Uterus (tissue), 4 donors: ENCODE measurements at places on chromosomes 16 and 17. TPM values are rescaled to one million over a fixed set of nuclear protein-coding genes. Genes with fewer than 3 reads are reported as not detected.
A peak's percentile ranks its signal among the peaks of the same experiment; 100 is the strongest.

TEKT1 gene
- 2.4 TPM for total RNA-seq

GAN gene
- total RNA-seq, result 18.5 TPM

GRCh38 chr17:60600490-60601446 lies 775 bp downstream of the PPM1D start:
- H3K27ac ChIP-seq, result peak overlapping the region; percentile 100
- H3K36me3 ChIP-seq, result no peaks in the 10 kb centered on the region
- H3K4me3 ChIP-seq, result peak overlapping the region; percentile 98

DNA sequence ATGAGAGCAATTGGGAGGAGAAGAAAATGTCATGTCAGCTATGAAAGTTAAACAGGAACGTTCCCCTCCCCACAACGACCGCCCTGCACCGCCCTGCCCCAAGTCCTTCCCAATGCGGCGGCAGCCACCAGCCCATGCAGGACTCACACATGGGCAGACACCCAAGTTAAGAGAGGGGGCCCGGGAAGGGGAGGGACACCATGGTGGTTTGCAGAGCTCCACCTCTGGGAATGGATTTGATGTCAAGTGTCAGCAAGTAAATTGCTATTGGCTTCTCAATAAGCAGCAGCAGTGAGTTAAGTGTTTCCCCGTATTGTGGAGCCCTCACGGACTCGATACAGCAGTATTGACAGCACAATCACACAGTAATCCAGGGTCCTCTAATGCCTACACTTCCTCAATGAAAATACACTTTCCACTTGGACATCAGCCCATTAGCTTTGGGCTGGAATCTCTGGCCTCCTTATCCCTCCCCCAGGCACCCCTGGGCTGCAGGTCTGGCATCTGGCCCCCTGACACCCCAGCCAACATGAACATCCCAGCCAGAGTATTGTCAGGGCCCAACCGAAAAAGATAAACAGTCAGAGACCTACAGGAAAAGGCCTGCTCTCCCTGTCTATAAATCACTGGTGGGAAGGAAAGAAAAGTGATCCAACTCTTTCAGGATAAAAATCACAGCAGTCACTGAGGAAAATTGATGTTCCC lies 22.6 kb downstream of the ZFHX3 start:
- H3K36me3 ChIP-seq, result no peaks in the 10 kb centered on the region
- no peaks in the 10 kb centered on the region for H3K4me1 ChIP-seq
- peak overlapping the region; percentile 48 for H3K27ac ChIP-seq
- no peak overlapping the region for H3K4me3 ChIP-seq

RNF40 gene
- total RNA-seq, result 20.5 TPM

TEX14 gene
- total RNA-seq, result not detected

DNA sequence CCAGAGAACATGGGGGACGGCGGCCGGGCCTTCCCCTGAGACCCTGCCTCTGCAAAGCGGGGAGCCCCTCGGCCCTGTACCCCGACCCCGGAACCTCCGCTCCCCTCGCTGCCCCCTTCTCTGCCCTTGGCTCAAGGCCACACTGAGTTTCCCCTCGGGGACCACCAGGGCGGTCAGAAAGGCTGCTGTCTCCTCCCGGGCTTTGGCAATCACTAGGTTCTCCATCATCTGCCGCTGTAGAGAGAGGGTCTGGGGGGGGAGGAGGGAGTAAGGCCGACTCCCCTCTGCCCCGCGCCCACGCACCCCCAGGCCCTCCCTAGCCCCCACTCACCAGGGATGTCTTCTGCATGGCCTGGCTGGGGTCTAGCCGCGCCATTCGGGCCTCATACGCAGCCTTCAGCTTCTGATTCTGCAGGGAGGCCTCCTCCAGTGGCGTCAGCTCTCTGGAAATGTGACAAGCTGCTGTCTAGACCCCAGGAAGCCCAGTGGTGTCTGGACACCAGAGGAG lies 8.4 kb downstream of the VPS9D1 start:
- no peak overlapping the region for H3K27ac ChIP-seq
- no peak for DNase-seq
- H3K27me3 ChIP-seq, result no peaks in the 10 kb centered on the region
- H3K4me3 ChIP-seq, result no peak overlapping the region
- no peaks in the 10 kb centered on the region for H3K36me3 ChIP-seq

- no peaks in the 10 kb centered on the region for H3K36me3 ChIP-seq
- H3K4me1 ChIP-seq, result no peaks in the 10 kb centered on the region
- peak overlapping the region; percentile 58 for H3K27ac ChIP-seq
- no peaks in the 10 kb centered on the region for H3K27me3 ChIP-seq
Measured at GRCh38 chr17:16352667-16353316, 477 bp downstream of the CENPV start.

GRCh38 chr17:31062346-31062745 lies 32.4 kb upstream of the NF1 start:
- DNase-seq, result no peak
- no peaks in the 10 kb centered on the region for H3K27me3 ChIP-seq
- H3K4me1 ChIP-seq, result no peaks in the 10 kb centered on the region
- no peak overlapping the region for H3K4me3 ChIP-seq
- H3K36me3 ChIP-seq, result no peaks in the 10 kb centered on the region

- no peaks in the 10 kb centered on the region for H3K36me3 ChIP-seq
- no peaks in the 10 kb centered on the region for H3K27me3 ChIP-seq
- no peak for DNase-seq
- no peak overlapping the region for H3K27ac ChIP-seq
- no peak overlapping the region for H3K4me3 ChIP-seq
Measured at GRCh38 chr17:43755389-43755875, 3.2 kb downstream of the SOST start.

DNA sequence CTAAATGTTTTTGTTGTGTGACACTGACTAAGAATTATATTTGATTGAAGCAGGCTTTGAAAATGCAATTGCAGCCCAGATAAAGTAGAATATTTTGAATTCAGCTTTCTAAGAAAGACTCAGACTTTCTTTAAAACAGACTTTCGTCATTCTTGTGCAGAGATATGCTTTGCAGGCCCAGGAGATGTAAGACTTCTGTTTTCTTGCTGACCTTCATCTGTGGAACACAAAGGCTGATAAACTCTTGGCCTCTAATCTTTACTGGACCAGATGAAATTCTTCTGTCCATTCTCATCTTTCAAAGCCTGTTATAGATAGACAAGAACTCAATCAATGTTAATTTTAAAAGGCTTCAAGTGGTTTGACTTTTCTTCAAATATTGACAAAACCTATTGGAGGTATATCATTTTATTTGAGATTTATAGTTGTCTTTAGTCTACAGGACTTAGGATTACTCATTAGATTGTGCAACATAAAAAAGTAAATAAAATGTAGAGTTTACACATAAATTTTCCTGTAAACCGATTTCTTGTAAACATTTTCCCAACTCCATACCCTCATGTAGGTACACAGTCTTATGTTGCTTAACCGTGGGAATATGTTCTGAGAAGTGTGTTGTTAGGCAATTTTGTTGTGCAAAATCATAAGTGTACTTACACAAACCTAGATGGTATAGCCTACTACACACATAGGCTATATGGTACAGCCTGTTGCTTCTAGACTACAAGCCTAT lies 94.2 kb downstream of the MAP2K4 start:
- no peak for DNase-seq
- no peaks in the 10 kb centered on the region for H3K27me3 ChIP-seq
- H3K36me3 ChIP-seq, result no peaks in the 10 kb centered on the region
- no peak overlapping the region for H3K4me3 ChIP-seq
- H3K4me1 ChIP-seq, result no peaks in the 10 kb centered on the region

DNA sequence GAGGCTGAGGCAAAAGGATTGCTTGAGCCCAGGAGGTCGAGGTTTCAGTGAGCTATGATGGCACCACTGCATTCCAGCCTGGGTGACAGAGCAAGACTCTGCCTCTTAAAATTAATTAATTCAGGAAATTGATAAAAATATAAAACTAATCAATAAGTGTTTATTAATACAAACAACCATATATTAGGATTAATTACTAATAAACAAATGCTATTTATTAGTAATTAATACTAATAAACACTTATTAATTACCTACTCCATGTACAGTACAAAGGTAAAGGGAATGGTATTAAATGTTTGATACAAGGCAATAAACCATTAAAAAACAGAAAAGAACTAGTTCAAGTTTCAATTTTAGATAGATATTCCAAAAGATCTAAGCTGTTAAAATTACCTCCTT lies 119.2 kb upstream of the C17orf78 start:
- H3K4me3 ChIP-seq, result no peak overlapping the region
- no peak overlapping the region for H3K27ac ChIP-seq
- no peaks in the 10 kb centered on the region for H3K36me3 ChIP-seq
- no peaks in the 10 kb centered on the region for H3K4me1 ChIP-seq
- H3K27me3 ChIP-seq, result no peaks in the 10 kb centered on the region

DNA sequence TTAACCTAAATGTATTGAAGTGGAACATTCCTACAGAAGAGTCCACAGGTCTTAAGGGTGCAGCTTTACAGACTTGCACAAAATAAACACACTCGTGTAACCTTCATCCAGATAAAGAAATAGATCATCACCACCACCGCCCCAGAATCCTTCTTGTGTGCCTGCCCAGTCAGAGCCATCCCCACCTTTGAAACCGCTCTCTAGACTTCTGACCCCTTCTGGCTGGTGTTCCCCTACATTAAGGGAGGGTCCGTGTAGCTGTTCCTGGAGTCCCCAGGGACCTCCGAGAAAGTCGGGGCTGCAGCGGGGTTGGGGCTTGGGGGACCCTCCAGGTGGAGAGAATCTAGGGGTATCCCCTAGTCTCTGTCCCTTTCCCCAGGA lies 9.4 kb downstream of the TBX4 start:
- H3K4me1 ChIP-seq, result no peaks in the 10 kb centered on the region
- H3K27ac ChIP-seq, result no peak overlapping the region
- no peaks in the 10 kb centered on the region for H3K36me3 ChIP-seq
- H3K4me3 ChIP-seq, result no peak overlapping the region
- no peak for DNase-seq

- H3K4me3 ChIP-seq, result no peak overlapping the region
- no peaks in the 10 kb centered on the region for H3K4me1 ChIP-seq
- no peak for DNase-seq
- H3K36me3 ChIP-seq, result no peaks in the 10 kb centered on the region
- H3K27ac ChIP-seq, result no peak overlapping the region
Measured at GRCh38 chr16:83366228-83366627, 441.6 kb upstream of the HSBP1 start.

CHST4 gene
- not detected for total RNA-seq

TAC4 gene
- not detected for total RNA-seq

GNAO1 gene
- 7.2 TPM for total RNA-seq

PIGW gene
- total RNA-seq, result not detected

- DNase-seq, result no peak
- no peaks in the 10 kb centered on the region for H3K36me3 ChIP-seq
Measured at GRCh38 chr17:30336369-30337171, 2.7 kb upstream of the TMIGD1 start.

- no peaks in the 10 kb centered on the region for H3K27me3 ChIP-seq
- no peak for DNase-seq
- no peak overlapping the region for H3K4me3 ChIP-seq
- H3K27ac ChIP-seq, result no peak overlapping the region
- H3K4me1 ChIP-seq, result peaks cover 4% of the 10 kb centered on the region
Measured at GRCh38 chr17:43992641-43993040, 11.8 kb upstream of the NAGS start.

DNA sequence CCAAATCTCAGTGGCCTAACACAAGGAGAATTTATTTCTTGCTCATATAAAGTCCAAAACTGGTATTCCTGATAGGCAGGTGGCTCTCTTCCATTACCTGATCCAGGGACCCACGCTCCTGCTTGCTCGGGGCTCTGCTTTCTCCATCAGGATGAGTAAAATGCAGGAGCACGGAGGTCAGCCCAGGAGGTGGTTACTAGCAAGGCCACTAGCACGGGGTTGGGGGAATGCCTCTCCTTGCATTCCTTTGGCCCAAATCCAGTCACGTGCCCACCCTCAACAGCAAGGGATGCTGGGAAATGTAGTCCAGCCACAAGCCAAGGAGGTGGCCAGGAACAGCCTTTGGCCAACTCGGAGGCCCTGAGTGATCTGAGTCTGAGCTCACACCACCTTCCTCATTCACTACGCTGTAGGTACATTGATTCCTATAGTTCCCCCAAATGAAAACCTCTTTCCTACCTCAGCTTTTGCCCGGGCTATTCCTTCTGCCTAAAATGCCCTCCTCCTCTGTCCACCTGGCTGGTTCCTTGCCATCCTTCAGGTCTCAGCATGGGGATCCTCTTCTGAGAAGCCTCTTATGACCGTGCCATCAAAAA lies 38.3 kb upstream of the HAPSTR1 start:
- no peaks in the 10 kb centered on the region for H3K27me3 ChIP-seq
- no peaks in the 10 kb centered on the region for H3K36me3 ChIP-seq
- no peak overlapping the region for H3K27ac ChIP-seq
- DNase-seq, result no peak
- no peaks in the 10 kb centered on the region for H3K4me1 ChIP-seq
- H3K4me3 ChIP-seq, result no peak overlapping the region

- no peaks in the 10 kb centered on the region for H3K4me1 ChIP-seq
- no peak for DNase-seq
- H3K27me3 ChIP-seq, result no peaks in the 10 kb centered on the region
- no peak overlapping the region for H3K27ac ChIP-seq
- no peaks in the 10 kb centered on the region for H3K36me3 ChIP-seq
Measured at GRCh38 chr16:25912321-25912720, 220.6 kb downstream of the HS3ST4 start.

NSF gene
- total RNA-seq, result 38.2 TPM

HOXB5 gene
- total RNA-seq, result 0.55 TPM

CCL17 gene
- not detected for total RNA-seq

PPY gene
- not detected for total RNA-seq

GRCh38 chr16:5064915-5065314 lies 841 bp downstream of the C16orf89 start:
- H3K4me3 ChIP-seq, result no peak overlapping the region
- H3K27ac ChIP-seq, result no peak overlapping the region
- no peaks in the 10 kb centered on the region for H3K36me3 ChIP-seq
- no peaks in the 10 kb centered on the region for H3K27me3 ChIP-seq

DNA sequence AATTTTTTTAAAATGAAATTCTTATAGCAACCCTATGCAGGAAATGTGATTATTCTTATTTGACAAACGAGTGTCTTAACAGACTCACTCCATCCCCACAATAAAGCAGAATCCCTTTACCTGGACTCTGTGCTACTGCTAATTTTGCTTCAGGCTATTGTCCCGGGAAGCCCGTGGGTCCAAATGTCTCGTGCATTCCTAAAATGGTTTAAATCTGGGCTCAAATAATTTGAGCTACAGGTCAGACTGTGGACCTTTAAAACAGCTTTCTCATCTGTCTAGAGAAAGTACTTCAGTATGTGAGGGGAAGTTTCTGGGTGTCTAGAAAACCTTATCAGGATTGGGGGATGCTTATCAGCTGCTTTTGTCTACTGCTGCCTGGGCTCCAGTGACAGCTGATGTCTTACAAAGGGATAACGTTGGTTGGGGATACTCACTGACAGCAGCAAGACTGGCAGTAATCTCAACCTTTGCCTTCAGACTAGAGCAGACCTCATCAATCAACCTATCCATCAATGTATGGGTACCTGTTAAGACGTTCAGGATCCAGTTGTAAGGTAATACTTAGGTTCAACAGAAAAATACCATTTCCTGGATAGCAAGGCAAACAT lies 197.9 kb upstream of the CDH11 start:
- H3K36me3 ChIP-seq, result no peaks in the 10 kb centered on the region
- no peak overlapping the region for H3K4me3 ChIP-seq
- DNase-seq, result no peak
- no peaks in the 10 kb centered on the region for H3K27me3 ChIP-seq
